ENCODE measurements at places on chromosomes 16 and 17.

GRCh38 chr16:56279132-56279531, 87.8 kb downstream of the GNAO1 start:
- peak; percentile 11 for DNase-seq

DNA sequence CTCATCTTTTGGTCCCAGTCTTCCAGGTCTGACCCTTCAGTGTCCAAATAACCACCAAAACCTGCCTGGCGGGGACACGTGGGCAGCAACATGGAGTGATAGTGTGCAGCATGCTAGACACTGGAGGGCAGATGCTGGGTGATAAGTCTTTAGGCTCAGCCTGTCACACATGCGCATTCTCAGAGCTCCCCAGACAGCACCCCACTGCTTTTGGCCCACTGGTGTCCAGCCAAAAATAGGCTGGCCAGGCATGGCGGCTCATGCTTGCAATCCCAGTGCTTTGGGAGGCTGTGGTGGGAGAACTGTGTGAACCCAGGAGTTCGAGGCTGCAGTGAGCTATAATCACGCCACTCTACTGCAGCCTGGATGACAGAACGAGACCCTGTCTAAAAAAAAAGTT, 12.3 kb downstream of the GINS2 start:
- DNase-seq: no peak

DNA sequence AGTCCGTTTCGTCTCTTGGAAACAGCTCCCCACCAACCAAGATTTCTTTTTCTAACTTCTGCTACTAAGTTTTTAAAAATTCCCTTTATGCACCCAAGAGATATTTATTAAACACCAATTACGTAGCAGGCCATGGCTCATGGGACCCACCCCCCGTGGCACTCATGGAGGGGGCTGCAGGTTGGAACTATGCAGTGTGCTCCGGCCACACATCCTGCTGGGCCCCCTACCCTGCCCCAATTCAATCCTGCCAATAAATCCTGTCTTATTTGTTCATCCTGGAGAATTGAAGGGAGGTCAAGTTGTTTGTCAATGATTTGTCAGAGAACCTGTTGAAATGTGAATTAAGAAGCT, 48.2 kb downstream of the IL21R start:
- no peak for DNase-seq

- no peak for DNase-seq
Measured at GRCh38 chr17:58641887-58642311, 49.9 kb downstream of the TEX14 start.

DNA sequence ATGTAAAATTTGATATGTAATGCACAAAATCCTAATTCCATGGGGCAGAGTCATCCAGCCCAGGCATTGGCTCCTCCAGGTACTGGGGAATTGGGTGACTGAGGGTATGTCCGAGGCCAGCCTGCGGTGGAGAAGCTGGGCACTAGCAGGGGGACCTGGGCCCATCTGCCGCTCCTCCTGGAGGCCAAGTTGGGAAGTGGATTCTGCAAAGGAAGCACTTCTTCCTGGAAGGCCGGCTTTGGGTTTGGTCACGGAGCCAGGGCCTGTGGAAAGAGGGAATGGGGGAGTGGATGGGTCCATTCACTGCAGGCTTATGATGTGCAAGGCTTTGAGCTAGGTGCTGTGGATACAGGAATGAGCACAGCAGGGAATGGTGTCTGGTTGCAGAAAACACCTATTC, 85.8 kb downstream of the GNAO1 start:
- DNase-seq: no peak

GRCh38 chr17:39555368-39555767, 52.4 kb downstream of the NEUROD2 start:
- DNase-seq: no peak

DNA sequence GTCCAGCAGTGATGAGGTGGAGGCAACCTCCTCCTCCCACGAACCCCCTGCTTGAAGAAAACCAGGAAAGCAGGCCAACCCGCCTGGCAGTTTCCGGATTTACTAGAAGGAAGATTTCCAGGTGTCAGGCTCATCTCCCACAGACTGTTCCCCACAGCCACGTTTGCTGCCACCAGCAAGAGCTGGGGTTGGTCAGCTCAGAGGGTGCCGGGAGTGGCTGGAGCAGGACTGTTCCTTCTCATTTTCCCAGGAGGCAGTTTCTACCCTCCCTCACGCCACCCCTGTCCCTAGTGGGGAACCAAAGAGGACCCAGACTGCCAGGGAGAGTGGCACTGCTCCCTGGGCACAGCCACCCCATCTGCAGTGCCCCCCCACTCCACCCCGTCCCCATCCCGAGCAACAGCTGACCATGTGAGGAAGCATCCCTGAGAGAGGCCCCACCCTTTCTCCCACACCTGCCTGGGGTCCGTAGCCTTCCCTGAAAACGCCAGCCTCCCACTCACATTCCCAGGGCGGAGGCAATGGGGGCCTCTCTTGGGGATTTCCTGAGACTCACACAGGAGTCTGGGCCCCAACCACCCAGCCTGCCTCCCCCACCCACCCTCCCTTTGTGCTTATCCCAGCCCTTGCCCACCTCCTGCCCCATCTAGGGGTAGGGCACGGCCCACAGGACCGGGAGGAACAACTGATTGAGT, 5.9 kb downstream of the KRT17 start:
- no peak for DNase-seq

DNA sequence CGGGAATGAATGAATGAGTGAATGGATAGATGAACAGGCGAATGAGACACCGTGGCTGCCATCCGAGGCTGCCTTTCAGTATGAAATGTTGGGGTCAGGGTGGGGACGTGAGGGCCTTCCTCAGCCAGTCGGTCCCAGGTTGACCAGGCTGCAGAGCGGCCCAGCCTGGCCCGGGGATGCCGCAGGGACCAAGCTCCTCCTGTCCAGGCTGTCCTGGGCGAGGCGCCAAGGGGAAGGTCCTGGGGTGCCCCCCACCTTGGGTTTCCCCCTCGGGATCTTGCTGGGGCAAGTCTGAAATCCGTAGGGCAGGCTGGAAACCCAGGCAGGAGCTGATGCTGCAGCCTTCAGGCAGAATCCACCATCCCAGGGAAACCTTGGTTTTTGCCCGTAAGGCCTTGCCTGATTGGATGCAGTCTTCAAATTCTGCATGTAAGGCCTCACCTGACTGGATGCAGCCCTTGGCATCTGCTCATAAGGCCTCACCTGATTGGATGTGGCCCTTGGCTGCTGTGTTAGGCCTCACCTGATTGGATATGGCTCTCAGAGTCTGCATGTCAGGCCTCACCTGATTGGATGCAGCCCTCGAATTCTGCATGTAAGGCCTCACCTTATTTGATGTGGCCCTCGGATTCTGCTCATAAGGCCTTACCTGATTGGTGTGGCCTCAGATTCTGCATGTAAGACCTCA, 61.7 kb upstream of the ZNF469 start:
- DNase-seq: no peak

DNA sequence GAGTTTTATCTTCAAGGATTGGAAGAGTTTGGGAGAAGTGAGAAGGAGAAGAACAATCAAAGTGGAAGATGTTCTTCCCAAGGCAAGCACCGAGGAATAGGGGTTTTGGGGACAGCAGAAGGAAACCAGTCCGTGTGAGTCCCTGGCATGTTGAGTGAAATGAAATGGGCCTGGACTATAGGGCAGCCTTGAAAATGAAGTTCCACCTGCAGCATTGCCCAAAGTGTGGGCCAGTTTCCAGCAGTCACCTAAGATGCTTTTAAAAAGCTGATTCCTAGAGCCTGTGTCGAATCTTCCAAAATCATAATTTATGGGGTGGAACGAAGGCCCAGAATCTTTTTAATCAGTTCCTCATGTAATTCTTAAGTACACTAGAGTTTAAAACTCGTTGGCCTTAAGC, 59.9 kb upstream of the DNAH9 start:
- DNase-seq: no peak

DNA sequence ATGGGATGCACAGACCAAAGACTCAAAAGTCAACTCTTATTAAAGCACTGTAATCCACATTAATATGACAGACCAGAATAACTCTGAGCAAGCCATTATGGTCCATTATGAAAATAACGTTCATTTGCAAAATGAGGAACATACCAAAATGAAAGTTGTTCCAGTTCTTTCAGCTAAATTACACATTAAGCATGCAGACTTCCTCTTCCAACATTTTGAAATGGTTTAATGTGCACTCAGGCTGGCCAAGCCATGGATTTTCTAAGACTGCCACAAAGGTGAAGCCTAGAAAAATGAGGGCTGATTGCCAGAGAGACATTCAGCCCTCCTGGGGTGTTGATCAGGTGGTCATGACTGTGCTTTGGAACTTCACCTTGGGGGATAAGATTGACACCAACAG, 56.7 kb upstream of the NOG start:
- no peak for DNase-seq

GRCh38 chr17:17685775-17686291, 4.6 kb downstream of the RAI1 start:
- DNase-seq: no peak

DNA sequence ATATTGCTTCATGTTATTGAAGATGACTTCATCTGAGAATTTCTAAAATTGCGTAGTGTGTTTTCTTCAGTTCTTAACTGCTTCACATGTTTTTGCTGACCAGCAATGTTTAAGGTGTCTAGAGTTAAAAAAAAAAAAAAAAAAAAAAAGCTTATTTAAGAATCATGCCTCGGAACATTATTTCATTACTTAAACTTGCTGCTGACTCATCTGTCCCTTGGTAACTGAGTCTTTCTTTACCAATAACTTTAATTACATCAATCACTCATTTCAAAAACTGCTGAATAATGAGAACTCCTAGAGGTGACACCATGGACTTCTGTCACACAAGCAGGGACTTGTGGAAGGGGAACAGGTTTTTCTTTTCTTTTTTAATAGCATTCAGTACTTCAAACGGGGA, 16.2 kb downstream of the IRX5 start:
- DNase-seq: no peak

DNA sequence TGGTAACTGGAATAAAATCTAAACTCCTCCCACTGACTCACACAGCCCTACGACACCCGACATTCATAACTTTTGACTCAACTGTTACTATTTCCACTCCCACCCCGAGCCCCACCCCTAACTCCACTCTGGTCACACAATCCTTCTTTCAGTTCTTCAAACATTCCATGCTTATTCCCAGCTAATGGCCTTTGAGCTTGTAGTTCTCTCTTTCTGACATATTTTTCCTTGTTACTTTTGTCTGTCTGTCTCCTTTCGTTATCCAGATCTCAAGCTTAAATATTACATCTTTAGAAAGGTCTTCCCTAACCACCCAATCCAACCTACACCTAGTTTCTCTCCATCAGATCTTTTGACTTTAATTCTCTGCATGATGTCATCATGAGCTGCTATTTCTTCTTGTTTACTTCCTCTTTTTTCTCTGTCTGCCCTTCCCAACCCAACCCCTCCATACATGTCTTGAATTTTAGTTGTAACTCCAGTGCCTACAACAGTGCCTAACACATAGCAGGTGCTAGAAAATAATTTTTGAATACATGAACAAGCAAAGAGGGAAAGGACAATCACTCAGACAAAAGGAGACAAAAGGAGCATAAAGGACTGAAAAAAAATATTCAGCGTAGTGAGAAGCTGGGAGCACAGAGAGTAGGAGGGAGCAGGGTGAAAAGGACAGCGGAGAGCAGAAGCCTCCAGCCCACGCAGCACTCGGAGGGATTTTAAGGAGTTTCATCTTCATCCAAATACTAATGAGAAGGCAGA, 65.2 kb upstream of the SMIM36 start:
- DNase-seq: no peak

DNA sequence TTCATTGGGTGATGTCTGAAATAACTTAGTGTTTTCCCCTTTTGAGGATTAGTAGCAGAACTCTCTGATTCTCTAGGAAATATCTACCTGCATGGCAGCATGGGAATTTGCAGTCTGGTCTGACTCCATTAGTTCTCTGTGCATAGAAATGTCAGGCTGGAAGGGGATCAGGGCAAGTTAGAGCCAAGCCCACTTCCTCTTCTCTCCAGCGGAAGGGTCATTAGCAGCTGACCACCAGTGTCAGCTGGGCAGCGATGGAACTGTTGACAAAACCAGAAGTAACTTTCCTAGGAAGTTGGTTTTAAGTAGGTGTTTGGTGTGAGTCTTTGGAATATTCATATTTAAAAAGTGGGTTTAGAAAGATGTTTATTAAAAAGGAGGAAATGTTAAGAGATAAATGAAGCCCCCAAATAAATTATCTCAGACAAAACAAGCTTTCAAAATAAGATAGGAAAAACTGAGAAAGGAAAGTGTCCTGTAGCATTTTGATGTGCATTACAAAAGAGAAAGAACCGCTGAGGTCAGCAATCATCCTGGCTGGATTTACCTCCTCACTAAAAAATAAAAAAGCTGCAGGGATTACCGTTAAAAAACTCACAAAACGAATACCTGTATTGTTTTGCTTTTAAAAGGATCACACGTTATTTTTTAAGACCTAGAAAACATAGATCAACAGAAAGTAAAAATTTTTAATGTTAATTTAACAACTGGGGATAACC, 32.4 kb upstream of the MMD start:
- DNase-seq: no peak

DNA sequence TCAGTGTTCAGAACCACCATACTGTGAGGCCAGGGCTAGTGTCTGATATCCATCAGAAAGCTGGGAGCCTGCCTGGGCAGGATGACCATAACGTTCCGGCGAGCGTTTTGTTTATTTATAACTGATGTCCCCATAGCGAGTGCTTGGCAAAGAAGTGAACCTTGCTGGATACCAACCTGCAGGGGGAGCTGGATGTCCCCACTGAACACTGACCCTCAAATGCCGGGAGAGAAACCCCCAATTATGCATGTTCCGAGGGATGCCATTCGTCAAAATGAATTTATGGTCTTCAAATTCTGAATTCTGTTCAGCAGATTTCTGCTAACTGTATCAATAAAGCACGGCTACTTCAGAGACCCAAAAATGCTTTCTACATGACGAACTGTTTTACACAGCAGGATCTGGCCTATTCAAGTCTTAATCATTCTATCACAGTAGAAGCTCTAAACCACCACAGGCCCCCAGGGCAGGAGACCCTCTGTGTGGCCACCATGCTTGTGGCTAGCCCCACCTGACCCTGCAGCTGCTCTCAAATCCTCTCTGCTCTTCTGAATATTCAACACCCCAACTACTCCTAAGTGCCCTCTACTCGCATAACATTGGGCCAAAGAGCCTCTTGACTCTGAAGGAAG, 15.2 kb downstream of the MED24 start:
- no peak for DNase-seq

DNA sequence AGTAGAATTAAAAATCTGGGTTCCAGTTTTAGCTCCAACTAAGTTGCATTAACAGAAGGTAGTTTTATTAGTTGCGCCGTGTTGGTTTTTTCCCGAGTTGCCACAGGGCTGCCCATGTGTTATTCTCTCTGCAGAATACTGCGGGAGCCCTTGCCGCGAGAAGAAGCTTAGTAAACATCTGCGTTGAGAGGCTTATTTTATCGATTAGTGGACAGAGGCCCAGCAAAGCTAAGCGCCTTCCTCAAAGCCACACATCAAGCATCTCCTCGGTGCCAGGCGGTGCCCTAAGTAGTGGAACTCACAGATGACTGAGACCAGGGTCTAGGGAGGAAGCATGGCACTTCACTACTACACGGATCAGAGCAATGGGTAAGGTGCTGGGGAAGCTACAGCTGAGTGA, 212.3 kb upstream of the IRX5 start:
- DNase-seq: no peak
